ENCODE measurements at places on chromosomes 2 and 18.
A peak's percentile ranks its signal among the peaks of the same experiment; 100 is the strongest.

- DNase-seq, result no peak
Observed at GRCh38 chr2:174184915-174185314, 63.4 kb downstream of the OLA1 start.

- DNase-seq, result no peak
Observed at GRCh38 chr2:28516950-28517349, 21.1 kb downstream of the PLB1 start.

GRCh38 chr18:46678041-46678440, 21.0 kb upstream of the LOXHD1 start:
- no peak for DNase-seq

DNA sequence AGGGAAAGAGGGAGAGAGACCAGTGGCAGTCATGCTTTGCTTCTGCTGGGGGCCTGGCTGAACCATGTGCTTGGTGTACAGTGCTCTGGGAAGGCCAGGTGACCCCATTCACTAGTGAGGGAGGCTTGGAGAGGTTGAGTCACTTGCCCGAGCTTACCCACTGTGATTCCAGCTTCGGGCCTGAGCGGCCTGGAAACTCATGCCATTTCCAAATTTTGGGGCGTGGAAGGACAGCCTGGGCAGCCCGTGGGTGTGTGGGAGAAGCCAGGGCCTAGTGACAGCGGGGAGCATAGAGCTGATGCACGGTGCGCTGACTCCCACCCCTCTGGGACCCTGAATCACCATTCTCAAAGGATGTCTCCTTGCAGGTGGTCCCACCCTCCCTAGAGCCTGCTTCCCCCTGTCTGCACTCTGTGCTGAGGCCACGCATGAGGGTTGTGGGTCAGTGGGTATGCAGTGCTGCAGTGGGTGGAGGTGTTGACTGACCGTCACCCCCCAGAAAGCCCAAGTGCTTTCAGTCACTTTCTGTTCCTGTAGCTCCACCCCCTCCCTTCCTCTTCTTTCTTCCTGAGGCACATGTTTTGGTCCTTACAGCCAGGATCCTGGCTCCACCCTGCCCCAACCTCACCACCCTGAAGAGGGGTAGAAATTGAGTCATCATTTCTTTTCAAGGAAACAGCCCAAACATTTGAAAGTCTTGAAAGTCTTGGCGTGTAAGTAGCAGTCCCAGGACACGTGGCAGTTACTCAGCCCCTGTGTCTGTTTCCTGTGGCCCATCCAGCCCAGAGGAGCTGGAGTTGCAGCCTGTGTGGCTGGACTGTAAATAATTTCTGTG, 69.3 kb upstream of the MCFD2 start:
- DNase-seq, result peak; percentile 68

DNA sequence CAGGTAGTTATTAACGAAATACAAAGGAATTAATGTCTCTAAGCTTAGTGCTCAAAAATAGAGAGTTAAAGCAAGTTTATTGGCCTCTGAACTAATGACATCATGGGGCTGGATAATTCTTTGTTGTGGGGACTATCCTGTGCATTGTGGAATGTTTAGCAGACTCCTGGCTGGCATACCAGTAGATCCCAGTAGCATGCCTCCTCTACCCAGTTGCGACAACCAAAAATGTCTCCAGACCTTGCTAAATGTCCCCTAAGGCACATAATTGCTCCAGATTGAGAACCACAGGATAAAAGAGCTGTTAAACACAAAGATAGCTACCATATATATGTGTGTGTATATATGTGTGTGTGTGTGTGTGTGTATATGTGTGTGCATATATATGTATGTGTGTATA, 194.5 kb downstream of the ERBB4 start:
- no peak for DNase-seq
